ENCODE measurements at places on chromosomes 13 and 19.
A peak's percentile ranks its signal among the peaks of the same experiment; 100 is the strongest.

DNA sequence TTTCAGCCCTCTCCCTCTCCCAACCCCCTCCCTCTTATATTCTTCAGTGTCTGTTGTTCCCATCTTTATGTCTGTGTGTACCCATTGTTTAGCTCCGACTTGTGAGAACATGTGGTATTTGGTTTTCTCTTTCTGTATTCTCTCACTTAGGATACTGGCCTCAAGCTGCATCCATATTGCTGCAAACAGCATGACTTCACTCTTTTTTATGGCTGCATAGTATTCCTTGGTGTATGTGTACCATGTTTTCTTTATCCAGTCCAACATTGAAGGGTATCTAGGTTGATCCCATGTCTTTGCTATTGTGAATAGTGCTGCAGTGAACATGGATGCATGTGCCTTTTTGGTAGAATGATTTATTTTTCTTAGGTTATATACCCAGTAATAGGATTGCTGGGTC lies 17.8 kb downstream of the NHLRC3 start:
- no peak for DNase-seq

DNA sequence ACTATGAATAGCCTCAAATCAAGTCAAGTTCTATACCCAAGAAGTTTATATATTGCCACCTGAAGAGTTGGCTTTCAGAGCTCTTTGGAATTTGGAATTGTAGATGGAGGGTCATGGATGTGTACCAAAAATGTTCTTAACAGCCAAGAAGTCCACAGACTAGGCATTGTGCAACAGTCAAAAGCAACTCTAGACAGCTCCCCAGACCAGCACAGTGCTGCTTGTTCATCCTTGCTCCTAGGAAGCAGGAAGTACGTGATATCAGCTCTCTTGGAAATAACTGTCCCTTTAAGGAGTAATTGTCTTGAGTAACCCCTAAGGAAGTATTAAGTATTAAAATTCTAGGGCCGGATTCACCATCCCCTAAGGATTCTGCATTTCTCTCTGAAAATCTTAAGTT lies 30.7 kb upstream of the IL17D start:
- no peak for DNase-seq

- DNase-seq = no peak
Observed at GRCh38 chr13:44768239-44768638, 192.1 kb upstream of the TSC22D1 start.

DNA sequence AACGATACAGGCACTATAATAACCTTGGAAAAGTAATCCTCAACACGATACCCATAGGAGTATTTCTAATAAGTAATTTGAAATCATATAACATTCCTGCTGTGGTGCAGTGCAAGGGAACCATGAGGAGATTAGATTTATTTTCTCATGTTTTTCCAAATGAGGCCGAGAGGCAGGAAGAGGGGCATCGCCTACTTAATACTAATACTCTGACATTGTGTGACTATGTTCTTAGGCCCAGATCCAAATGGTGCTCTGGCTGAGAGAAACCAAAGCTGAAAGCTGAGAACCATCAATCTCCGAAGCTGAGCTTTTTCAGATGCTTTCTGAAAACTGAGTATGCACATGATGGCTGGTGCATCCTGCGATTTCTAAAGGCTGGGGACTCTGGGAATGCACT lies 248.0 kb upstream of the MAB21L1 start:
- DNase-seq = no peak

GRCh38 chr13:44305286-44305685 lies 68.3 kb upstream of the SERP2 start:
- no peak for DNase-seq

- no peak for DNase-seq
Observed at GRCh38 chr19:55711719-55712118, 26.5 kb downstream of the NLRP9 start.

GRCh38 chr13:38636073-38636472 lies 50.8 kb upstream of the FREM2 start:
- no peak for DNase-seq

- no peak for DNase-seq
Observed at GRCh38 chr13:43080199-43080598, 56.8 kb downstream of the DNAJC15 start.

- DNase-seq = no peak
Observed at GRCh38 chr13:43835701-43836100, 43.8 kb downstream of the CCDC122 start.

GRCh38 chr13:102152790-102153189 lies 249.1 kb downstream of the FGF14 start:
- no peak for DNase-seq

DNA sequence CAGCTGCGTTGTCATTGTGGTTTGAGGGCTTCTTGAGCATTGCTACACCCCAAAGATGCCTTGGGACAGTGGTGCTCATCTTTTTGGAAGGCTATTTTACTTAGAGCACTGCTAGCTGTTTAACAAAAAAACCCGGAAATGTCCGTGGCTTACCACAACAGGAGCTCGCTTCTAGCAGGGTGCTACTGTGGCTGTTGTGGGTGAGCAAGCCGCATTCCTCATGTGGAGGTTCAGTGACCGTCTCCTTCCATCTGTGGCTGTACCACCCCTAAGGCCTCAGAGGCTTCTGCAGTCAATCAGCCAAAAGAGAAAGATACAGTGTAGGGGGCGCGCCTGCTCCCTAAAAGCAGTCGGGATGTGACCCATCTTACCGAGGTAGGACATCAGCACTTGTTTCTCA lies 1004.2 kb downstream of the UQCRFS1 start:
- DNase-seq = no peak

GRCh38 chr13:91144054-91144453 lies 203.4 kb upstream of the MIR17HG start:
- DNase-seq = no peak

DNA sequence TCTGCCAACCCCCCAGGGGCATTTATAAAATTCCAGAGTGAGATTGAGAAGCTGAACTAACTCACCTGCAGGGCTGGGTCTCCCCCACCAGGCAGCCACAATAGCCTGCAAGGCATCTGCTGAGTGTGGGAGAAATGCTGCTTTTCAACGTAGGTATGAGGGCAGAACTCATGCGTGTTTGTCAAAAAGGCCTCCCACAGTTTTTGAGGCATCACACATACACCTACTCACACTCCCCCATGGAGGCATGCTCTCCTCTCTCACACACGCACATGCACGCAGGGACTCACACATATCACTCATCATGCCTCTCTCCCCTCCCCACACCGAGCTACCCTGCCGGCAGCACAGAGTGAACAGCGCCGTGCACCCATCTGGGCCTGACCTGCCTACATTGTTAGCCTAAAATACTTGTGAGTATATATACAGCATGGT lies 390.5 kb downstream of the FGF9 start:
- peak; percentile 23 for DNase-seq

DNA sequence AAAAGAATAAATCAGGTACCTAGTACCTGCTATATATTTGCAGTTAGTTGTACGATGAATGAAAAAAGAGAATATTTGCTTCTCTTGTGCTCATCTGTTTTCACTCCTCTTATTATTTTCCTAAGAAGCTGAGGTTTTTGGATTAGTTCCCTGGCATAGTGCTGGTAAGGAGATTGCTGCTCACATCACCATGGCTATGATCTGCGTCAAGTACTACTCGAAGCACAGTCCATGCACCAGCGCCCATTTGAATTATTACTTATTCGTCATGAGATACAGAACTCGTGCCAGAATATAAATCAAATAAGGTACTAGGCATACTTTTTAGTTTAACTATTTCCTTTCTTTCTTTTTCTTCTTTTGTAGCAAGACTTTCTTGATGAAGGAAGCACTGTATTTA lies 7.1 kb downstream of the SERTM1 start:
- no peak for DNase-seq

DNA sequence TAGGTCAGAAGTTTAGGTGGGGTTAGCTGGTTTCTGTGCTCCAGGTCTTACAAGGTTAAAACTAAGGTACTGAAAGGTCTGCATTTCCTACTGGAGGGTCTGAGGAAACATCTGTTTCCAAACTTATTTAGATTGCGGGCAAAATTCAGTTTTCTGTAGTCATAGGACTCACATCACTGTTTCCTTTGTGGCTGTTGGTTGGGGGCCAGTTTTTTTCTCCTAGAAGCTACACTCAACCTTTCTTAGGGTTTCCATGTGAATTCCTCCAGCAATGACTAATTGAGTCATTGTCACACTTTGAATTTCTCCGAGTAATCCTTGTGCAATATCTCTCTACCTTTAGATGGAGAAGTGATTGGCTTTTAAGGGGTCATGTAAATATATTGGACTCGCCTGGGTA lies 773.4 kb upstream of the SLITRK1 start:
- no peak for DNase-seq

DNA sequence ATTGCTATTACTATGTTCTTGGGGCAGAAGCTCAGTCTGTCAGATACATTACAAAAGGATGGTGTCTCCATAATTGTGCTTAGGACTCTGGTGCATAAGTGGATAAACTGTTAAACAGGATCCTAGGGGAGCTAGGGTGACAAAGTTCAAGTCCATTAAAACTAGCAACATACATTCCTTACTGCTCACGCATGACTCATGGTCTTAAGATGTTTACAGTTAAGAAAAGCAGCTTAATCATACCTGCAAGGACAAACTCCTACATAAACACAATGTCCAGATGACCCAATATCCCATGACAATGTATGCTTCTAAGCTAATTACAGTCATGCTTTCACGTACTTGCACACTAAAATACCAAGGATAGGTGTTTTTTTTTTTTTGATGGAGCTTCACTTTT lies 3.5 kb upstream of the ZNF701 start:
- no peak for DNase-seq
